ENCODE measurements at places on chromosomes 16 and 17. TPM values are rescaled to one million over a fixed set of nuclear protein-coding genes. Genes with fewer than 3 reads are reported as not detected.

Gene PRPSAP1
- total RNA-seq, result 70.0 TPM

Gene HBA1
- total RNA-seq, result 7.4 TPM

Gene SCIMP
- 0.86 TPM for total RNA-seq

Gene SGCA
- total RNA-seq, result 0.89 TPM

Gene ATP2A1
- 2.9 TPM for total RNA-seq

Gene MT4
- total RNA-seq, result not detected

Gene ENPP7
- total RNA-seq, result not detected

Gene TNP2
- total RNA-seq, result not detected

Gene RDM1
- total RNA-seq, result 0.66 TPM

Gene KCNAB3
- 1.1 TPM for total RNA-seq

Gene DRC3
- 0.79 TPM for total RNA-seq

- no peak for DNase-seq
Measured at GRCh38 chr16:83054283-83054682, 427.5 kb downstream of the CDH13 start.

DNA sequence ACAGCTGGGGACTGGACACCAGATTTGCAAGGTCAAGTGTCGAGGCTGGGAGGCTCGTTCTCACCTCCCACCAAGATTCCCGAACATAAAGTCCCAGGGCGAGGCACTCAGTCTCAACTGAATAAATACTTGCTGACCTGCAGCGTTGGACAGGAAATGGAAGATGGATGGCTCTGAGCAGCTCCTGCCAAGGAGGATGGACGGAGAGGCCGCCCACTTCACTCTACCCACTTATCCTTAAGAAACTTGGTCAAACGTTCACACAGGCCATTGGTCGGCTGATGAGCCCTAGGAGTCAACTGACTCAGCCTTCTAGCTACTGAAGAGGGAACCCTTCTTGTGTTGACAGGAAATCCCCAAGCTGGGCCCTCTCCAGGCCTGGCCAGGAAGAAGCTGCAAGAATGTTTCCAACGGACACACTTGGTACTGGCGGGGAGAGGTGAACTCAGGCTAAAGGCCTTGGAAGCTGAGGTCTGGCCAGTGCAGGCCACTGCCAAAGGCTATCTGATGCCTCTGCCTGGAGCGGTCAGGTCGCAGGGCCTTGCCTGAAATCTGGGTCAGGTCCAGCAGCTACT, 50.0 kb downstream of the VAC14 start:
- DNase-seq, result peak; percentile 60

- no peak for DNase-seq
Measured at GRCh38 chr16:85722128-85722893, 28.6 kb downstream of the C16orf74 start.

DNA sequence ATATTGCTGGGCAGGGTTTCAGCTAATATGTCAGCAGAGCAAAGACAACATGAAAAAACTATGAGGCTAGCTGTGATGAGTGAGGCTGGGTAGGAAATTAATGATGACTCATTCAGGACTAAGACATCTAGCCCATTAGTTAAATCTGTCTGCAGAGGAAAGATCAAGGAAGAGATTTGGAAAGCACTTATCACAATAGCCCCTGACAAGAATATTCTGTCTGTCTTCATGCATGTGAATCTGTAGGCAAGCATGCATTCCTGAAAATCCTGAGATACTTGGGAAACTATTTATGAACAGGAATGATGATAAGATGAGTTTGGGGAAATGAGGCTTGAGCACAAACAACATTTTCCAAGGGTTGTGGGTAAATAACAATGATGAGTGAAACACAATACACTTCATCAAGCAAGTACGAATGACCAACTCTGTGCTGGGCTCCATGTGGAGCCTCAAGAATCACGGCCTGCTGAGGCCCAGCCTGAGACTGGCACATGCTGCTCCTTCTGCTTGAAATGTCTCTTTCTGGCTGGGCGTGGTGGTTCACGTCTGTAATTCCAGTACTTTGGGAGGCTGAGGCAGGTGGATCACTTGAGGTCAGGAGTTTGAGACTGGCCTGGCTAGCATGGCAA, 96.5 kb upstream of the ASIC2 start:
- no peak for DNase-seq

GRCh38 chr16:10579575-10579964, 828 bp downstream of the EMP2 start:
- DNase-seq, result no peak

DNA sequence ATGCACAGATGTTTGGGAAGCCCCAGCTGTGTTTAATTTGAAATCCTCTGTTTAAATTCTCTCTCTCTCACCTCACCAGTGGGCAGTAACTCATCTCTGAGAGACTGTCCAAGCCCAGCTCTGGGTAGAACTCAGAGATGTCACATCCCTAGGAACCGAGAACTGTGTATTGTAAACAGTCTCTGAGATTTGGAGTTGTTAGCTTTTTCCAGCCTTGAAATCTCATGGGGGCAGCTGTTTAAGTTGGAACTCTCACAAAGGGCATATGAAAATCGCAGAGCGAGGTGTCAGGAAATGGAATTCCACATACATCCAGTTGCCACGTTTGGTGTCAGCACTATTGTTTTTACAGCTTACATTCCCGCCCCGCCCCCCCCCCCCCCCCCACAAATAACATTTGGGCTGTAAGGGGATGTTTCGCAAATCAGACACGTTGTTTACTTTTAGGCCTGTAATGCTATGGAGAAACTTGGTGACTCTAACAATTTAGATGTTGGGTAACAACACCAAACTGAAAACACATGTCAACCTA, 34.3 kb downstream of the VPS35L start:
- no peak for DNase-seq

GRCh38 chr17:77884019-77884418, 74.5 kb upstream of the TNRC6C start:
- no peak for DNase-seq

GRCh38 chr16:82773018-82773417, 146.2 kb downstream of the CDH13 start:
- no peak for DNase-seq

DNA sequence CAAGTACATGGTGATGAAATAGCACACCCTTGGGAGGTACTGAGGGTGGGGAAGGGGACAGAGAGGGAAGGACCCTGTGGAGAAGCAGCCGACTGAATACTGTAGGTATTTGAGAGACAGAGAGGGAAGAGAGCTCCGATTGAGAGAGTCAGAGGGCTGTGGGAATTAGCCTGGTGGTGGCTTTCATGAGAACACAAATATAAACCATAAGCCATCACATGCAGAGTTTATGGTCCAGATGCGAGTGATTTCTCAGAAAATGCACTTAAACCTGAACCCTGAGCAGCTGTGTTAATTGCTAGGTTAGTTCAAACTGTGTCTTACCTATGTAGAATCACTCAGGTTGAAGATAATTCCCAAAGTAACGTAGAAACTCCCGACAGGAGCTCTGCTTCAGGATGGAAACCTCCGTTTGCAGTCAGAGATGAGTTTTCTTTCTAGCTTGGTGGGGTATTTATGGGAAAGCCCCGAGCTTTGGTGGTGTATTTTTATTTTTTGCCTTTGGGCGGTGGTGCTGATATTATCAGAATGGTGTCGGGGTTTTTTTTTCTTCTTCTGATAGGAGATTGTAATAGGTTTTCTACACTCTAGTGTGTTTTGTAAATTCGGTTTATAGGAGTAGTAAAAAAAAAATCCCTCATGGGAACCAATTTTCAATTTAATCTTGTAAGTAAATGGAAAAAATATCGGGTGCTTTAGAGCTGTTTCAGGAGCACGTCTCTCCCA, 184.9 kb upstream of the CACNG5 start:
- DNase-seq, result no peak

DNA sequence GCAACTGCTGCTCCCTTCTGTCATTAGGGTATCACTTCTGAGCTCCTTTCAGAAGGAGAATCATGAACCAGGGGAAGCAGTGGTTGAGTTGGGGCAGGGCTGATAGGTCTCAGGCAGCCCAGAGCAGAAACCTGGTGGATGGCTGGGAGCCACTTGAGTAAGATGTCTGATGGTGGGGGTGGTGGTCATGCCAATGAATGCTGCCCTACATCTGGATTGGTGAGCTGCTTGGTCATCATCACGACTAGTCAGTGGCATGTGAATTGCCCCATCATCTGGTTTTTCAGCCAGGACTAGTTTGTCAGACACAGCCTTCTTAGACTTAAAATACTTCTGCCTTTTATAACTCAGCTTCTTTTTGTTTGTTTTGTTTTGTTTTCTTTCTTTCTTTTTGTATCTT, 2.6 kb downstream of the GID4 start:
- DNase-seq, result no peak

GRCh38 chr16:66085651-66086050, 280.8 kb upstream of the CDH5 start:
- DNase-seq, result no peak

DNA sequence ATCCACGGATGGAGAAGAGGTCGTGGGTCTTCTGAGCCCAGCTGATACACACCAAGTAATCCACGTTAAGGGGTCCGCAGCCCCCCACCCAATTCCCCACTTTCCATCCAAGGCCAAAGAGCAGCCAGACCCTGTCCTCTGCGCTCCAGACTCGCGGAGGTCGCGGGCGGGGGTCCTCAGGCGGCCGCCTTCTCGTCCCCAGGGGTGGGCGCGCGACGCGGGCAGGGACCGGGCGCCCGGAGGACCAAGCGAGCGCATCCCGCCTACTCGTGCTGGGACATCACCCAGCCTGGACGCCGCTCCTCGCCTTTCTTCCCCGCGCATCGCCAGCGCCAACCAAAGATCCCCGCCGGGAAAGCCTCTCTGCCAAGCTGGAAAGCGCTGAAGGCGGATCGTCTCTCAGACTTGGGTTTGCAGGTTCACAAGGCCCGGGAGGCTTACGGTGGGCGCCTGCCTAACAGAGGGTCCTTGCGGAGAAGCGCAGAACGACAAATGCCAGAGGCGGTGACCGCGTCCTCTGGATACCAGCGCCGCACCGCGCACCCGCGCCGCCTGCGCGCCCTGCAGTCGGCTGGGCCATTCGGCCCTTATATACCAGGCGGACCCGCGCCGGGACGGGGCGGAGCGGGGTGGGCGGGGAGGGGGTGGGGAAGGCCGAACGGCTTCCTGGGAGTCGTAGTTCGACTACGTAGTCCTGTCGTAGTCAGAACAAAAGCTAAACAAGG, 471.6 kb downstream of the SOX9 start:
- DNase-seq, result peak; percentile 85

Measured in colonic mucosa (tissue), 4 donors.